Ascending aorta (tissue), 2 donors: ENCODE measurements at places on chromosomes 12 and 14. TPM values are rescaled to one million over a fixed set of nuclear protein-coding genes. Genes with fewer than 3 reads are reported as not detected.

Gene GDF11
- 1.6 TPM for total RNA-seq

Gene MAP1LC3B2
- not detected for total RNA-seq

Gene IL22
- not detected for total RNA-seq

- DNase-seq = no peak
Observed at GRCh38 chr14:76550534-76550933, 174.6 kb downstream of the ESRRB start.

- DNase-seq = no peak
Observed at GRCh38 chr14:31950764-31951637, 126.1 kb upstream of the ARHGAP5 start.

- DNase-seq = no peak
Observed at GRCh38 chr12:95642583-95642982, 91.3 kb upstream of the USP44 start.

GRCh38 chr12:29241821-29242591, 92.9 kb downstream of the FAR2 start:
- DNase-seq = no peak
